Left renal cortex interstitium (tissue), 4 donors: ENCODE measurements at places on chromosomes 11 and 22.

- DNase-seq: peak; percentile 58
Measured at GRCh38 chr11:1693327-1694063, 3.5 kb upstream of the KRTAP5-6 start.

GRCh38 chr22:44023404-44024287 lies 456 bp upstream of the PARVB start:
- DNase-seq: no peak

- no peak for DNase-seq
Measured at GRCh38 chr22:49357661-49358440, 469.8 kb downstream of the BRD1 start.

GRCh38 chr11:67006029-67006884 lies 16.7 kb upstream of the SYT12 start:
- DNase-seq: no peak

DNA sequence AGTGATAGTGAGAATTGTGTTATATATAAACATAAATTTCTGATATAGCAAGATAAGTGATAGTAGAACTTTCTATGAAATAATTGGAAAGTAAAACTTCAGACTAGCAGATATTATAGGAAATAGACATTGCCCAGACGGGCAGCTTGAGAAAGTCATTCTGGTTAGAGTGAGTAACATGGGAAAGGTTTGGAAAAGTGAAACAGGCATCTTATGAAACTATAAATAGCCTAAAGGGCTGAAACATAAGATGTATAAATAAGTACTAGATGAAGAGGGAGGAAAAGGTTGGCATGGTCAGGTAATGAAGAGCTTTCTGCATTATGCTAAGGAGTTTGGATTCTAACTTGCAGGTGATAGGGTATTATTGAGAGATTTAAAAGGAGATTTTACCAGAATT lies 101.3 kb downstream of the DYNC2H1 start:
- DNase-seq: no peak

DNA sequence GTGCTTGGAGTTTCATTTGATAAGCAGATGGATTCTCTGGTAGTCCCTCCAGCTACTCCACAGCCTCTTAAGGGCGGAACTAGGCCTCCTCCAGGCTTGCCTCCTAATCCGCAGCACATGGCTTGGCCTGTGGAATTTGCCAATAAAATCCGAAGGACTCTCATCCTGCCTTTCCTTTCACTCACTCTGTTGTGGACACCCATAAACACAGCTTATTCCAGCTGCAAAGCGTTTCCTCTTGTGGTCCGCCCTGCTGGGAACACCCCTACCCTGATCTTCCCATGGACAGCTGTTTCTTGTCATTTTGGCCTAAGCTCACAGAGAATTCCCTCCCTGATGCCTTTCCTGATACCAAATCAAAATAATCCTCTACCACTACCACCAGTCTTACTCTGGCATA lies 546.2 kb downstream of the NTM start:
- DNase-seq: no peak

- DNase-seq: no peak
Measured at GRCh38 chr11:84965484-84965883, 661.7 kb downstream of the DLG2 start.

GRCh38 chr22:36350751-36351594 lies 36.8 kb downstream of the MYH9 start:
- no peak for DNase-seq

DNA sequence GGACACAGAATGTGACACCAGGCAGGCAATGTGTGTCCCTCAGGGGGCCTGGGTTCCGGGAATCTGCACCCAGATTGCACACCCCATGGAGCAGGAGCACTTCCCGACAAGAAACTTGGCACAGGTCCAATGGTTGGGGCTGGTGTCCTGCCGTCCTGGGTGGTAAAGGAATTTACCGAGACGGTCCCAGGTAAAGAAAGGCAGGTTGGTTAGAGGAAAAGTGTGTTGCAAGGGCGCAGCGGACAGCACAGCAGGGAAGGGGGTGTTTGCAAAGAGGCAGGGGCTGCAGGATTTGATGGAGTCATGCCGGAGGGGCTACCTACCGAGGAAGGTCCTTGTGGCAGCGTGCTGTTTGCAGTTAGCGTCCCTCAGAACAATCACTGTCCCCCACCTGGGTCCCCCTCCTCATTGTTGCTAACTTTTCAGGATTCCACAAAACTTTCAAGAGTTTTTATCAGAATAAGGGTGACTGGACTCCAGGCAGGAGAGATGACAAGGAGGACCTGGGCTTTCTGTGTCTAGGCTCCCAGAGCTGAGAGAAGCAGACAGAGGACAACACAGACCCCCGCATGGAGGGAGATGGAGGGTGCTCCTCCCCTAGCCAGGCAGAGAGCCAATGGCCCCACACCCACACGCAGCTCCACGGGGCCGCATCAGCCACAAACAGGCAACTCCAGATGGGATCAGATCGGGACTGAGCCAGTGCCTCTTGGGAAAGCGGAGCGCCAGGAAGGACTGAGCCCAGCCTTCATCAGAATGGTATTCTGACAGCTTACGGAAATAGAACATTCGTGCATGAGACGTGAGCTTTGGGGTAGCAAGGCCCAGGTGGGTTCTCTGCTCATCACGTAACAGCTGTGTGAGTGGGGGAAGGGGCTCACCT lies 1423.9 kb downstream of the BRD1 start:
- no peak for DNase-seq

DNA sequence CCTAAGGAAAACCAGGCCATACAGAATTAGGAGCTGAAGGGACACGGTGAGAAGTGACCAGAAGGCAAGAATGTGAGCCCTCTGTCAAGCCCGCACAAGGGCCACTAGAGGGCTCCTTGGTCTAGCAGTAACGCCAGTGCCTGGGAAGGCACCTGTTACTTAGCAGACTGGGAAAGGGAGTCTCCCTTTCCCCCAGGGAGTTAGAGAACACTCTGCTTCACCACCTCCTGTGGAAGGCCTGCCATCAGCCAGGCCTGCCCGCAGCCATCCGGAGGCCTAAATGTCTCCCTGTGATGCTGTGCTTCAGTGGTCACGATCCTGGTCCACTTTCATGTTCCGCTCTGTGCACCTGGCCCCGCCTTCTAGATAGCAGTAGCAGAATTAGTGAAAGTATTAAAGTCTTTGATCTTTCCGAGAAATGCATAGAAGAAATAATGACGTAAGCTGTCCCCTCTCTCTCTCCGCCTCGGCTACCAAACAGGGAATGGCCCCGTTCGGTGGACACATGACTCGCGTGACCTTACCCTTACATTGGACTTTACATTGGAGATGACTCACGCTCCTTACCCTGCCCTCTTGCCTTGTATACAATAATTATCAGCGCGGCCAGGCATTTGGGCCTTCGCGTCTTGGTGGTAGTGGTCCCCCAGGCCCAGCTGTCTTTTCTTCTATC lies 10.7 kb upstream of the GSTP1 start:
- no peak for DNase-seq

DNA sequence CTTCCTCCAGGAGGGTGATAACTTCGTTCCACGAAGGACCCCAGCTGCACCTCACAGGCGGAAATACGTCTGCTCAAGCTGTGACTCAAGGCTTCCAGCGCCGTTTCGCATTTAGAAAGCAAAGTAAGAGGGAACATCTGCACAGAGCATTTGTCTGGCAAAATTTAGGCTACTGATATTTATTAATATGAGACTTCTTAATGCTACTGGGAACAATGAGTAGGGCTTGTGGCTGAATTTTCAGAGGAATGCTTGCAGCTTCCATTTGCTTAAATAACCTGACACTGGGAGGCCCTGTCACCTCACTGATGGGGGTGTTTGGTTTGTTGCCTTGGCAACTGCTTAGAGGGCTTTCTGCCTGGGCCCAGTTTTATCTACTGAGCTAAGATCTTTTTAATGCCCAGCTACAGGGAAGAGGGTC lies 14.7 kb upstream of the ST14 start:
- DNase-seq: no peak

DNA sequence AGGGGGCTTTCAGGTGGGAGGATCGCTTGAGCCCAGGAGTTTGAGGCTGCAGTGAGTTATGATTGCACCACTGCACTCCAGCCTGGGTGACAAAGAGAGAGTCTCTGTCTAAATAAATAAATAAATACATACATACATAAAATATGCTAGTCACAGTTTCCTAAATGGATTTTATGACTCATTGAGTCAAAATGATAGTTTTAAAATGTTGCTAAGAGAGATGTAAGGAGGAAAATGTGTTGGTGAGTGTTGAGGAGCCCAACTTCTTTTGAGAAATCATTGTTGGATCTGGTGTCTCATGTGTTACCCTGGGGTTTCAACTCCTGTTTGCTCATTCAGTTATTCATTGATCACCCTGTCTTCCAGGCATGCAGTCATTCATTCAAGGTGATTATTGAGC lies 21.0 kb downstream of the PARVB start:
- DNase-seq: no peak

DNA sequence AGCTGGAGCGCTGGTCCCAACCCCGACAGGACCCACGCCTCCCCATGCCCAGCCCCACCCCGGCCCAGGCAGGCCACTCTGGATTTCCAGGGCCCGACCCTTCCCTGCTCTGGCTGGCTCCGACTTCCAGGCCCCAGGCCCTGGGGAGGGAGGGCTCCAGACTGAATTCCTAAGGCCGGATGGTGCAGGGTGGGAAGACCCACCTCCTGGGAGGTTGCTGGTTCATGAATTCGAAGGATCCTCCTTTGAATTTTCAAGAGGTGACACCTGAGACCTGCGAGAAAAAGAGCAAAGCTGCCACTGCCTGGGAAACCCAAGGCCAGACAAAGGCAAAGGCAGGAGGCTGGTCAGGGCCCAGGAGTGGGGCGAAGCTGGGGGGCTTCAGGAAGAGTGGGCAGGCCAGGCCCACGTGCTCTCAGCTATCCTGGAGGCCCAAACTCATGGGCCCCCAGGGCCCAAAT lies 47.0 kb upstream of the LINC01488 start:
- no peak for DNase-seq

DNA sequence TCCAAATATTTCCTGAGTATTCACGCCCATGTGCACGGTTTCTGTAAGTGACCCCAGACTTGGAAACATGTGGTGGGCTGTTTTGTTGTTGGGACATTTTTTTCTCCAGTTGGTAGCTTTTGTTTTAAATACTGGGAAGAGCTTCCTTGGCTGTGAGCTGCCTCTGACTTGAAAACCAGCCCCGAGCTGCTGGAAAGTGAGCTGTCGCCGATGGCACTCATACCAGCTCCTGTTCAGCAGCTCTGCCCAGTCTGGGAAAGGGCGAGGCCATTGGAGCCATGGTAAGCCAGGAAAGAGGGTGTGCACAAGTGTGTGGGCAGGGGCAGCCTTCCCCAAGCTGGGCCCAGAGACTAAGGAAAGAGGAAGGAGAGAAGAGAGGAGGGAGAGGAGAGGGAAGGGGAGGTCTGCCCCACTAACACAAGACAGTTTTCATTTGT lies 3.2 kb upstream of the FLI1 start:
- DNase-seq: no peak

DNA sequence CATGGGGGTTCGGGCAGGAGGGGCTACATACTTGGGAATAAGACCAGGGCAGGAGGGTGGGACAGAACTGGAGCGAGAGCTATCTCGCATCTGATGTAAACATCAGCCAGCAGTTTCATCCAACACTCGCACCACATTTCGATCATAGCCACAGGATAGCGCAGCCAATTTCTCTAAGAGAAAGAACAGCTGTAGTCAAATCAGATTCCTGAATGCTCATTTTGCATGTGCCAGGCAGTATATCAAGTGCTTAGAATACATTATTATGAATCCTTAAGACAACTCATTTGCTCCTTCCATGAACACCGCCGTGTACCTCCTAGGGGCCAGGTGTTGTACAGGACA lies 14.5 kb downstream of the DGCR2 start:
- DNase-seq: no peak

DNA sequence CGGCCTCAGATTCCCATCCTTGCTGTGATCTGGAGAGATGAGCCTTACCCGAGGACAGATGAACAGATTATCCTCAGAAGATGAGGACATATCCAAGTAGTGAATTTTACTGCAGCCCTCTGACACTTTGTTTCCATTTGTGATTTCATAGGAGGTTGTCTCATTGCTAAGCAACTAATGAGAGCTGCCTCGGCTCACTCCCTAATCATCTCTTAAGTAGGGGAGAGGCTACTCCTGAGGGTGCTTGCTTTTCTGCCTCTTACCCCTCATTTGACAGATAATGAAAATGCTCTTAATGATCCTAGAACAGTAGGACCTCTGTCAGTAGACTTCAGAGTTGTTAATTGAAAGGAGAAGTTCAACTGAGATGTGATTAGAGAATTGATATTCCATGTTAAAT lies 150.9 kb downstream of the TBC1D22A start:
- no peak for DNase-seq

GRCh38 chr11:46457659-46458424 lies 66.3 kb upstream of the CHRM4 start:
- DNase-seq: no peak

DNA sequence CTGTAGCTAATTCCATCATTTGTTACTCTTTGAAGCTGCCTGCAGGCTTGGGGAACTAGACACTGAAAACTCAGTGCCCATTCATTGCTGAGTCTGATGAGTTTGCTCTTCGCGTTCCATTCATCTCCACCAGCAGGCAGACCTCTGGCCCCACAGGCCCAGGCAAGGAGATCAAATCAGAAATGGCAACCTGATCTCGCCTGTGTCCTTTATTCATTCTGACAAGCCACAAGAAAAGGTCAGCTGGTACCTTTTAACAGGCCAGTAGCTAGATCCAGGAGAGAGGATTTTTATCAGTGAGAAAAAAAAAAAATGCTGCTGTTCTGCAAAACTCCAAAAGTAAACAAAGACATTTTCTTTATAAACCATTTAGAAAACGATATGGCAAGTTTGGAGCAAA lies 742.5 kb downstream of the ETS1 start:
- no peak for DNase-seq

GRCh38 chr11:64220798-64221197 lies 5.2 kb downstream of the TRPT1 start:
- no peak for DNase-seq

DNA sequence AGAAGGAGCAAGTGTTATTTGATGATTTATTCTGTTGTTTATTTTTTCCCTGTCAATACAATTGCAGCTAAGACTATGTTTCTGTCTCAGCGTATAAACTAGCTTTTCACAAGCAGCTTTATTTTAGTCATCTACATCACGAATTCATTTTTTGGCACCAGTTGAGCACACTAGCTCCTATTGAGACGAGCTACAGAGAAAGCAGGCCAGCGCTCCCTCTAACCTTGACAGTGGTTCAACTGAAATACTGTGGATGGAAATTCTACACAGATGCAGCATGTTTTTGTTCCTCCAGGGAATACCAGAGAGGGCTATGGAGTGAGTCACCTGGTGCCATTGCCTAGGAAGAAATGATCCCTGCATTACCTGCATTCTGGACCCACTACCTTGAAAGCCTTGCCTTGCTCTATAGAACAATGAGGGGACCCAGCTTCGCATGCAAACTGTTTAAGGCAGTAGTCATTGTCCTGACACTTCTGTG lies 108.2 kb upstream of the ARHGAP42 start:
- no peak for DNase-seq

DNA sequence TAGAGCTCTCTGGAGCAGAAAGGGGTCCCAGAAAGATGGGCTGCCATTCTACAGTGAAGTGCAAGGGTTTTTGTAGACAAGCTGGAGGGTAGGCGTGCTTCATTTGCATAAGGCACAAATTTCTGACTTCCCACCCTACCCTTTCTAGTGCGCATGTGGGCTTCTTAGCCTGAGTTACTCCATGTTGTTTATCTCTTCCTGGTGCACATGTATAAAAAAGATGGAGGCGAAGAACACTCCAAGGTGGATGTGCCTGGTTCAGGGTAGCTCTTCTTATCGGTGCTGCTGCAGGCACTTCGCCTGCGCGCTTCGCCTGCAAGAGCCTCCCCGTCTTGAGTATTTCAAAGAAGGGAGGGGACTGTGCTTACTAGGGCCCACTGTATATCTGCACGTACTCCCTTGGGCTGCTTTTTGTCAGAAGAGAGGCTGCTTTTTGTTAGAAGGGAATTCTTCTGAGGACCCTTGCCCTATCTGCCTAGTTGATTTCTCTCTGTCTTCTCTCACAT lies 1047.3 kb upstream of the CNTN5 start:
- DNase-seq: no peak
